Renal cortex interstitium (tissue), 15 donors: ENCODE measurements at places on chromosomes 5 and 9. TPM values are rescaled to one million over a fixed set of nuclear protein-coding genes. Genes with fewer than 3 reads are reported as not detected.

The PLPPR1 gene
- polyA plus RNA-seq = 17.6 TPM

GRCh38 chr9:98317134-98317857 lies 61.8 kb upstream of the TBC1D2 start:
- no peak for DNase-seq

DNA sequence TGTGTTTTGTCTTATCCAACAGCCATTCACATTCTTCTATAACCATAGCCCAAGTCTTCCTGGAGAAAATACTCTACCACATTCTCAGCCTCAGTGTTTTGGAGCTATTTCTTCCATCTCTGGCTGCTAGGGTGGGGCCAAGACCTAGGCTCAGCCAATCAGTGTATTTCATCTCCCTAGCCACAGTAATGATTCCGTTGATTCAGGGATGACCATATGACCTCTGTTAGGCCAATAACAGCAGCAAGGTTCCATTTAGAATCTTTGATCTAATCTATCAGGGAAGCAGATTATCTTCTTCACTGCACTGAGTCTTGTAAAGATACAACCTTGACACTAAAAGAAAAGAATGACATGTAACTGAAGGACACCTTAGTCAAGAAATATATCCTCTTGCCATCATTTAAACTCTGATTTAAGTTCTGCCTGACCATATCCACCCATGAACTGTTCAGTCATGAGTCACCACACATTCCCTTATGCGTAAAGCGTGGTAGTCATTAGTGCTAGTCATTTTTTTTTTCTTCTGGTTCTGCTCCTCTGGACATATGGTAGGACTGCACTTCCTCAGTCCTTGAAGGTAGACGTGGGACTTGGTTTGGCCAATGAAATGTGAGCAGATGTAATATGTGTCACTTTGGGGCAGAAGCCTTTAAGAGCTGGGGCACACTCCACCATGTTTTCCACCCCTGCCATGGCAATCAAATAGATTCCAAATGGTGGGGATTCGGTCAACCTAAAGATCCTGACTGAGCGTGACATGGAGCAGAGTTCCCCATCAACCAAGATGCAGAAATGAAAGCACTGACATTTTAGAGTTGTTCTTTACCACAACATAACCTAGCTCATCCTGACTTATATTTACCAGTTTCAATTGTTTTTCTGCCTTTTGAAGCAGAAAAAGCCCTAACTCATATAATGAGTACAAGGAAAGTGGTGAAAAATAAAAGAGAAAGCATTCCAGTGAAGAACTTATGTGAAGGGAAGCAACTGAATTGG lies 12.7 kb upstream of the PRELID2 start:
- DNase-seq = no peak

GRCh38 chr9:8115570-8115969 lies 316.0 kb upstream of the DMAC1 start:
- DNase-seq = no peak

- peak; percentile 30 for DNase-seq
Measured at GRCh38 chr9:99259231-99259918, 37.3 kb downstream of the SEC61B start.

DNA sequence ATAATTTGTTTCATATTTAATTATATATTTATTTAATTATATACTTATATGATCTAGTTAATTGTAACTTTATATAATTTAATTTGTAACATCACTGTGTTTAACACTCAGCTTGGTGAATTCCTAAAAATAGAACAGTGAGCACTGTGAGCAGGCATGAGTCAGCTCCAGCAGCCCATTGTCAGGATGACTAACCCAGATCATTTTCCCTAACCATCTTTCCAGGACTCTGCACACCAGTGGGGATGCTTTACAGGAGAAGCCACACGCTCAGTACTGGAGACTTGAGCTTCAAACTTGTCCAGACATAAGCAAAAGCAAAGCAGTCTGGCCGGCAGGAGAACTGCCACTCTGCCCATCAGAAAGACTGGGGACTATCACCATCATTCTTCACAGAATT lies 446.2 kb upstream of the TRPC7 start:
- no peak for DNase-seq

The TMEM215 gene
- 0.12 TPM for polyA plus RNA-seq

The PCDHB11 gene
- polyA plus RNA-seq = 6.3 TPM

The CDH18 gene
- polyA plus RNA-seq = 0.55 TPM

The TERT gene
- polyA plus RNA-seq = 0.56 TPM

GRCh38 chr5:93296338-93296737 lies 284.7 kb downstream of the NR2F1-AS1 start:
- DNase-seq = no peak

DNA sequence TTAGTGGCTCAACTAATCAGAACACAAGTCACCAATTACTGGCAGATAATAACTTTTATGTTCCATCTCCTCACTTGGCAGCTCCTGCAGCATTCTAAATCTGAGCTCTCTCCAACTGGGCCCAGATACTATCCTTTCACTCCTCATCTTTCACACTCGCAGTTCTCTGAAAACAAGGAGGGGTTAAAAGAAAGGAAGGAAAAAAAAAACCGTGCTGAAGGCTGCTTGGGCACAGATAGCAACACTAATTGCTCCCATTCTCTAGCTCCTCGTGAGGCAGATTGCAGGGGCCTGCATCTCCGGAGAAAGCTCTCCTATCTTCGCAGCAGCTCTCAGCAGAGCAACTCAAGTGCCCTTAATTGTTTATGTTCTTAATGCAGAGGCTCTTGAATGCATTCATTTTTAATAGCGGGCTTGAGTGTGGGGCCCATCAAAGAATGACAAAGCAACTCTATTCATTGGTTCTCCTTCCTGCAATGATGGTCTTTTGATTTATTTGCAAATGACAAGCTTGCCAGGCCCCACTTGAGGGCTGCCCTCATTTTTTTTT lies 23.9 kb downstream of the TLE1 start:
- no peak for DNase-seq

The SPAAR gene
- polyA plus RNA-seq = 1.5 TPM

The LMX1B gene
- polyA plus RNA-seq = 19.2 TPM

DNA sequence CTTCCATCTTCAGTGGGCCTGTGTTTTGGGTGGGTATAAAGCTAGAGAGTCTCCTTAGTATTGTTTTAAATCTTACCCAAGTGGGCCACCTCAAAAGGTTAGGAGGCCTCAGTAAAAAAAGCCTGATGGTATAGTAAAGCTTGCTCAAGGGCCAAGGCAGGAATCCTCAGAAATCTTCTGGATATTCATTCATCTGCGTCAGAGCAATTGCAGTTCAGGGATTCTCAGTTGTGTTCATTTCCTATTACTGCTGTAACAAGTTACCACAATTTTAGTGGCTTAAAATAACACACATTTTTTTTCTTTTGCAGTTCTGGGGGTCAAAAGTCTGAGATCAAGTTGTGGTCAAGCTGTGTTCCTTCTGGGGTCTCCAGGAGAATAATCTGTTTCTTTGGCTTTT lies 985.5 kb downstream of the TLE4 start:
- DNase-seq = no peak

DNA sequence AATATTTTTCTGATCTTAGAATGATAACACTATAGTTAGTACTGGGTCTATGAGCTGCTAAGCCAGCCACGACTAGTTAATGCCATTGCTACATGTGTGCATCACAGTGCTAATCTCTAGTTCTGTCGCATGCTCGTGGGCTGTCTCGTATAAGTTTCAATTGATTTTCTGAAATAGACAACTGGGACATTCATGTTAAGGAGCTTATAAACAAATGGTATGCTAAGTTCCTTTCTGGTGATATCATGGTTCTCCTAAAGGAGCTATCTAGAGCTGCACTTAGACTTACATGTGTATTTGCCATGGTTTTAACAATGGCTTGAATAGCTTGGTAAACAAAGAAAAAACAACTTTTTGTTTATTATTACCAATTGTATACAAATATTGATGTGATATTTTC lies 46.2 kb downstream of the F2RL2 start:
- DNase-seq = no peak

DNA sequence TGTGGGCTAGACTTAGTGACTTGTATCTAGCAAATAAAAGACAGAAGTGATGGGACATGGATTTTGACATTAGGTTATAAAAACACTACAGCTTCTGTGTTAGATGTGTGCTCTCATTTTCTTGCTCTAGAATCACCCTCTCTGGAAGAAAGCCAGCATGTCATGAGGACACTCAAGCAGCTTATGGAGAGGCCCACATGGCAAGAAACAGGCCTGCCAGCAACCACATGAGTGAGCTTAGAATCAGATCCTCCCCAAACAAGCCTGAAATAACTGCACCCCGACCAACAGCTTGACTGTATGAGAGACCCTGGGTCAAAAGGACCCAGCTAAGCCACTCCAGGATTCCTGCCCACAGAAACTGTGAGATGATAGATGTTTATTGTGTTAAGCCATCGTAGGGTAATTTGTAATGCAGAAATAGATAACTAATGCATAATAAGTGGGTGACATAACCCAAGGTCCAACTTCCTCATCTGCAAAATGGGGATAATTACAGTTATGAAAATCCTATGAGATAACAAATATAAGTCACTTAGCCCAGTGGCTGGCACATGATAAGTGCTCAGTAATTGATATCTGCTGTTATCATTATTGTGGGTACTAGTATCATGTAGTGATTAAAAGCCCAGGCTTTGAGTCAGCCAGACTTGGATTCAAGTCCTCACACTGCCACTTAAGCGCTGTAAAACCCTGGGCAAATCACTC lies 86.5 kb downstream of the KLHL3 start:
- no peak for DNase-seq

DNA sequence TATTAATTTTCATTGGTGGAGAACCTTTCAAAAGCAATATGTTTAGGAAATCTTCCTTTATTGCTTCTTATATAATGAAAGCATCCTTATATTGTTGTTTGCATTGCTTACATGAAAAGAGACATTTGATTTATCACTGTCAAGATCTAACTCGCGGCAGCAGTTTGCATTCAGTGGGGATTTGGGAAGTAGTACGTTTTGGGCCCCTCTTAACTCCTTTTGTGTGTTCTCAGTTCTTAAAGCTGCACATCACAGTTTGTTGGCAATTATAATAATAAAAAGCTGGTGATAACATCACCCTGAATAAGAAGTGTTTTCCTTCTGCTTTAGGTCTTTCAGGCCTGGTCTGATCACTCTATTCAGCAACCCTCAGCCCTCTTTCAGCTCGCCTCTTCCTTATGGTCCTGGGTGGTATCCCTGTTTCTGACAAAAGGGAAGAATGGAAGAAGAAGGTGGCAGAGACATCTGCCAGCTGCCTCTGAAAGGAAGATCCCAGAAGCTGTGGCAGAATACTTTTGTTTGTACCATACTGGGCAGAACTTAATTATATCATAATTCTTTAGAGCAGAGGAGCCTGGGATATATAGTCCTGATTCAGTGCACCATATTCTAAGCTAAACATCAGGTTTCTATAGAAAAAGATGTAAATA lies 53.7 kb downstream of the PARP8 start:
- no peak for DNase-seq

- DNase-seq = no peak
Measured at GRCh38 chr5:95178046-95178651, 106.7 kb downstream of the MCTP1 start.

DNA sequence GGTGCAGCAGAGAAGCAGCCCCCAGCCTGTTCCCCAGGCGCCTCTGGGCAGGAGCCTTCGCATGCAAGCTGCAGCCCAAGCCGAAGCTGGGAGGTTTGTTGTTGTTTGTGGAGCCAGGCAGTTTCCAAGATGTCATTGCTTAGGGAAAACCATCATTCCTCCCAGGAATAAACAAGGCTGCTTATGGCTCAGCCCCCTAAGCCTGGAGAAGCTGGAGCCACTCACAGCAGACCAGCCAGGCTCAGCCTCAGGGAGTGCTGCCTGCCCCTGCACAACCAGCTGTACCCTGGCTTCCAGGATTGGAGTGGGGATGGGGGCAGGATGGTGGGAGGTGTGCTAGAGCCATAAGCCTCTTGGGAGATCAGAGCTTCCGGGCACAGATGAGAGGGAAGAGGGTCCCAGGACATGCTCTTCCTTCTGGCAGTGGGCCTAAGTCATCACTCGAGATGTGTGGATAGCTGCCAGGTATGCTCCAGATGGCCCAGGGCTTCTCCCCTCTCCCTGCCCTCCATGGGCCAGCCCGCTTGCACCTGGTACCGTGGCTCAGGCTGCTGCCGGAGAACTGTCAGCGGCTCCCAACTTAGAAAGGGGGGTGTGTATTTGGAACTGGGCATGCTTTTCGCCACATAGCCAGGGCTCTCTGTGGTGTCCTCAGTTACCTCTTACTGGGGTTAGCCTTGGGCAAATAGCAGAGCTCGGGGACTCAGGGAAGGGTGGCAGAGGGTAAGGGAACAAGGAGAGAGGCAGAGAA lies 105.2 kb downstream of the RGS3 start:
- DNase-seq = no peak

The GRXCR2 gene
- not detected for polyA plus RNA-seq

- DNase-seq = no peak
Measured at GRCh38 chr5:78953092-78953800, 31.9 kb downstream of the ARSB start.

DNA sequence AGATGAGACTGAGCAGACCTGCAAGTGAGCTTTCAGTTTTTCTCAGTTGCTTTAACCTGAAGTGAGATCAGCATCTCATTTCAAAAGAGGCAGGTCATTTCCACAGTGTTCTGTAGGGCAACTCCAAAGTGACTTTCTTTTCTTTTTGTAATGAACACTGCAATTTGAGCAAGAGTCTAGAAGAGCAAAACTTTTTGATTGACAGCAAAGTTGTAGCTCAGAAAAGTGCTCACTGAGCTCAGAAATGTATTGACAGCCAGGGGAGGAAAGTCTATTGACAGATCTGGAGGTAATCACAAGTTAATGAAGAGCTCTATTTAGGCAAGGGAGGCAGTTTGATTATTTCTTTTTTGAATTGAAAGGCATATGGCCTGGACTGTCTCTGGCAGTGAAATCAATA lies 54.6 kb downstream of the LRRC70 start:
- no peak for DNase-seq

- no peak for DNase-seq
Measured at GRCh38 chr5:148903587-148903986, 77.2 kb downstream of the ADRB2 start.

The PDLIM4 gene
- polyA plus RNA-seq = 21.2 TPM

The PDZD2 gene
- polyA plus RNA-seq = 21.2 TPM

DNA sequence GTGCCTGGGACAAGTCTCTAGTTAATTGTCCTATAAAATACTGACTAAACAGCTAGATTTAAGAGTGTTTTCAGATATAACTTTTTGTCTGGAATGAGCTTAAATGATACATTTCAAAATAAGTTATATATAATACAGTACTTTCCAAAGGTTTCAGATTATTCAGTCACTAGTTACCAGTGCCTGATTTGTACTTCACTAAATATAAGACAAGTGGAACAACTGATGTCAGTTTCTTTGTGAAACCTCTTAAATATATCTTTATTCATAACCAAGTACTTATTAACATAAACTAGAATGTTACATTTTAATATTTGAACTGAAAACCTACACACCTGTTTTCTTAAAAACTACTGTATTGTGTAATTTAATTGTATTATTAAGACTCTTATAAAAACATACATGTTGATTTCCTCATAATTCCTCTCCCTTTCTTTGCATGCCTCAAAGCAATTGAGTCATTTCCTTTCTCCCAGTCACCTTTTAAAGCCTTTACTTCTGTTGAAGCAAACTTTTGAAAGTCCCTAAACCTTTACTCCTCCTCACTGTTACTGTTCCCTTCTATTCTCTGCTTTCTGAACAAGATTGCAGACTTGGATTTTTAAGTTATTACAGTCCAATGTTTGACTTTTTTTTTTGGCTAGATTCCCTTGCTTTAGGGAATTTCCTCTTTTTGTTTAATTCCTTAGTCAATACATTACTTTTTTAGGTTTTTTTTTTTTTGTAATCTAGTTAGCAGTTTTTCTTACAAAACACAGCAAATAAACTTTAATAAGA lies 8.7 kb upstream of the SEMA6A start:
- no peak for DNase-seq

GRCh38 chr5:53418409-53418808 lies 62.0 kb upstream of the FST start:
- no peak for DNase-seq
